ENCODE measurements at places on chromosomes 4 and X.

DNA sequence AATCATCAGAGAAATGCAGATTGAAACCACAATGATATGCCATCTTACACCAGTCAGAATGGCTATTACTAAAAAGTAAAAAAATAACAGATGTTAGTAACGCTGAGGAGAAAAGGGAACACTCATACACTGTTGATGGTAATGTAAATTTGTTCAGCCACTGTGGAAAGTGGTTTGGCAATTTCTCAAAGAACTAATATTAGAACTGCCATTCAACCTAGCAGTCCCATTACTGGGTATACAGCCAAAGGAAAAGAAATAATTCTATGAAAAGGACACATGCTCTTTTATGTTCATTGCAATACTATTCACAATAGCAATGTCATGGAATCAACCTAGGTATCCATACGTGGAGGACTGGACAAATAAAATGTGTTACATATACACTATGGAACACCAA lies 566.3 kb downstream of the STPG2 start:
- no peak for DNase-seq

DNA sequence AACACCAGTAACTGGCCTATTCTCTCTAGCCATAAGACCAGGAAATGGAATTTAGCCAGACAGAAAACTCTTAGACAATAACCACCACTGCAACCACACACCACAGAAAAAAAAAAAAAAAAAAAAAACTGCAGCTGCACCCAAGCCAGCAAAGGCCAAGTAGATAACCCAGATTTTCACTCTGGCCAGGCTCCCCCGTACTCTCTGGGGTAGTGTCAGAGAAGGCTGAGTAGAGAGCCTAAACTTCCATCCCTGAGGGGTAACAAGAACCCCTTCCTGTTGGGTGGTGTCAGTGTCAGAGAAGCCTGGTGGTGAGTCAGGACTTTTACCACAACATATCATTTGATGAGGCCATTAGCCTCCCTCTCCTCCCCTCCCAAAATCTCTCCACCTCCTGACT lies 5.6 kb upstream of the DLG3 start:
- no peak for DNase-seq

- DNase-seq: no peak
Measured at GRCh38 chr4:151257704-151258103, 19.3 kb upstream of the PRSS48 start.

- DNase-seq: no peak
Measured at GRCh38 chrX:37776987-37777325, 2.9 kb upstream of the CYBB start.

GRCh38 chr4:40448875-40449274 lies 113.7 kb downstream of the CHRNA9 start:
- no peak for DNase-seq

DNA sequence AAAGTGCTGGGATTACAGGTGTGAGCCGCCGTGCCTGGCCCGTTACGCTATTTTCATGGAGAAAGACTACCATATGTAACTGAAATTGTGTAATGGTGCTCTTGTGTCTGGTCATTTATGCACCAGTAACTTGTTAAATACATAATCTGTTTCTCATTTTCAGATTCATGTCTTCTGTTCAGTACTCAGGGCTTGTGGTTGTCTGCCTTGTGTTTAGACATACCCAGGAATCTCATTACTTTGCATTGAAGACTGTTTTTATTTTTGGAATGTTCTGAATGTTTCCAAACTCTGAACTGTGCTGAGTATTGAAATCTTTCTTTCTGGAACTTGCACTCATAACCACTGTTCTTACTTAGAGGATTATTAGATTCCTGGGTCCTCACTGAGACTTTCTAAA lies 52.8 kb downstream of the PDLIM5 start:
- no peak for DNase-seq

DNA sequence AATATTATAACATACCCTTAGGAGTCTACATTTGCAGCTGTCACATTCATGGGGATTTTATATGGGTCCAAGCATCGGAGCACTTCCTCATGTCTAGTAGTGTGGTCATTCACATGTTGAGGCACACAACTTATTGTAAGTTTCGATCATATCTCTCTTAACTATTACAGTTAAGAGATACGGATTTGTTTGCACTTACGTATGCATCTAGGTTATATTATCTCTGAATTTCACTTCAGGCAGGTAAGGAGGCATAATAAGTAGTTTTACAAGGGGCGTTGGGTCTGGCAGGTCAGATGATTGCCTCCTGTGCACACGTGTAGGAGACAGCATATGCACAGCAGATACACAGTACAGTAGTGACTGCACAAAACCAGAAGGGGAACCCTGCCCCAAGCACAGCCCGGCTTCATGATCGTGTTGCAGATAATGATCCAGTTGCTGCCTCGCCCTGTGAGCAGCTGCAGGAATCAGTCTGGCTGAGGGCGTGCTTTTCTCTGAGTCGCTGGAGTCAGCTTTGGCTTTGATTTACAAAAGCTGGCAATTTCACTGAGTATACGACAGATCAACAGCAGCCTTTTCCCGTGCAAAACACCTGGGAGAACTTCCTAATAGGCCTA lies 302.9 kb upstream of the GATB start:
- no peak for DNase-seq

- DNase-seq: no peak
Measured at GRCh38 chr4:73011629-73011985, 57.9 kb downstream of the COX18 start.

DNA sequence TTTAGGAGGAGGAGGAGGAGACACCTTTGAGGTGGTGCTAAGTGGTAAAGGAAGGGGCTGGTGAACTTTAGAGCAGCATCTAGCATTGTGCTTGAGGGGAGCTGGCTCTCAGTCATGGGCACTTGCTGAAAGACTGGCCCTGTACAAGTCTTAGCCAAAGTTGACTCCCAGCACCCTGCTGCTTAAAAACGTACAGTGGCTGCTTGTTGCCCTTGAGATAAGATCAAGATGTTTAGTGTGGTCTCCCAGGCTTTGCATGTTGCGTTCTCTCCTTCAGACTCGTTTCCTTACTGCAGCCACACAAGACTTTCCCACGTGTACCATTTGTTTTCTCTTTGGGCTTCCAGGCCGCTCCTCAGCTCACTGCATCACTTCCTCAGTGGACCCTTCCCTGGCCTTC lies 1.8 kb downstream of the MED28 start:
- no peak for DNase-seq

- no peak for DNase-seq
Measured at GRCh38 chr4:140691369-140691768, 64.8 kb downstream of the TBC1D9 start.

DNA sequence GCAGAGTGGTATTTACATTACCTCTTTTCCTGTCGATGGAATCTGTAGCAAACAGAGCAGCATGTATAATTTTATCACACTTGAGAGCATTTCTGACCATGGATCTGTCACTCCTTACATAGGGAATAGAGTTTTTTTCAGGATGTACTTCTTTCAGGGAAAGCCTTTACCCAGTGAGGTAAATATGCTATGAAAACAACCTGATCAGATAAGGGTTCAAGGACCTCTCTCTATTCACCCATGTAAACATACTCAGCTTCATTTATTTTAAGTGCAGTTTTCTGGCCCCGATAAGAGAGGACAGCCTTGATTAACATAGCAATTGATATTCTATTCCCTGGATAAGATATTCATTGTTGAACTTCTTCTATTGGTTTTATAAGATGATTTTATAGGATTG lies 87.3 kb upstream of the ESX1 start:
- DNase-seq: no peak

- no peak for DNase-seq
Measured at GRCh38 chrX:153830640-153831428, 490 bp upstream of the PDZD4 start.

- no peak for DNase-seq
Measured at GRCh38 chr4:139858436-139859205, 193.0 kb downstream of the MGST2 start.

DNA sequence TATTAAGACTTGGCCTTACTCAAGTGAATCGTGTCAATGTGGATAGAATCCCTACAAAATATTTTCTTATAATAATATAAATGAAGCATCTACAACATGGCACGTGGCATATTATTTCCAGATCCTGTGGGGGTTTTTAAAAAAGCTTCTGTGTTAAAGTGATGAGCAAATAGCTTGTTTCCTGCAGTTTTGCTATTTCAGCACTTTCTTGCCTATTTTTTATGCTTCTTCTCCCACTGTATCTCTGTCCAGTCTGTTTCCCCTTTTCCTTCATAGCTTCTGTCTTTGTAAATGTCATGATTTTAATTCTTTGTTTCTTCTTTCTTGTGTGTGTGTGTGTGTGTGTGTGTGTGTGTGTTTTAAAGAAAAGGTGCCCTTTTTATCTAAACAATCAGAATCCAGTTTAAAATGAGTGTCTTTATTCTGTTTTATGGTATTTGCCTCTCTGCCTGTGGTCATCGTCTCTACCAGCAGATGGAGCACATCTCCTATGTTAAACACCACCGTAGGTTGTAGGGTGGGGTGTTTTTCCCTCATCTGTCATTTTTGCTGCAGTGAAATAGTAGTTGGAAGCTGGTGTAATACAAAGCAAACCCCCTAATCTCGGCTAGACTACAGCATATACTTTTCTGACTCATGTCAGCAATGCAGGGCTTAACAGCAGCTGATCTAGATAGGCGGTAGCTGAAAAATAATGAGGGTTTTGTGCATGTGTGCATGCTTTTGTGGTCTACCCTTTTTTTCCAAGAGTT lies 33.1 kb downstream of the FTHL17 start:
- DNase-seq: no peak

DNA sequence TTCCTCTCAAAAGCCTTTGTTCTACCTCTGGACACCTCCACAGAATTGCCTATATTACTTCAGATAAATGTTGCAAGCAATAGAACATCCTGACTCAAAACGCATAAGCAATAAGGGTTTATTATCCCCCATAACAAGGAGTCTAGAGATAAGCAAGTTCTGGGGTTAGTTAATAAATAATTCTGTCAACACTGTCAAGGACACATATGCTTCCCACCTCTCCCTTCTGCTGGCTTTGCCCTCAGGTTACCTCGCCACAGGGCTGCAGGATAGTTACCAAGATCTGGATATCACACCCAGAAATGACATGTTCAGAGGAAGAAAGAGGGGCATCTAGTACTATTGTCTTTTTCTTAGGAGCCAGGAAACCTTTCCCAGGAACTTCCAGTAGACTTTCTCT lies 14.0 kb upstream of the DUSP21 start:
- no peak for DNase-seq

DNA sequence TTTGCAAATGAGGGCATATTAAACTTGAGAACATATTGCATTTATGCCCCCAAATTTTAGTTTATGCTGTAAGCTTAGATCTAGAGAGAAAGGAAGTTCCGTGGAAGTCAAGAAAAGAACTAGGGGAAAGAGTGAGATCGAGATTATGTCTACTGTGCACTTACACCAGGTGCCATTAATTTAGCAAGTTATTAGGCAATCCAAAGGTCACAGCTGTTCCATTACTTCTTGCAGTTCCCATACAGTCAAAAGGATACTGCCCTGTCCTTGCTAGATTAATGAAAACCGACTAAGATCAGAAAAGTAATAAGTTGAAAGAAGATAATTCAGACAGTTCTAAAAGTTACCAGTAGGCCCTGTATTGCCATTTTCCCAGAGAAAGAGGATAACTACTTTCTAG lies 49.3 kb upstream of the SLC7A11 start:
- no peak for DNase-seq

DNA sequence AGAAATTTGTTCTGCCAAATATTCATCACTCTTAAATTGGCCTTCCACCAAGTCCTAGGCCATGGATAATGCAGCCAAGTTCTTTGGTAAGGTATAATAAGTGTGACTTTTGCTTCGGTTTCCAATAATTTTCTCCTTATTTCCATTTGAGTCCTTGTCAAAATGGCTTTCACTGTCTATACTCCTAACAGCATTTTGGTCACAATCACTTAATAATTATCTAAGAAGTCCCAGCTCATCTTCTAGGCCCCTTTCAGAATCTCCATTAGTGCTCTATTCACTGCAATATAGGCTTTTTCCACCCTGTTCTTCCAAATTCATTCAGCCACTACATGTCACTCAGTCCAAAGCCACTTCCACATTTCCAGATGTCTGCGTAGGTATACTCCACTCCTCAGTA lies 51.0 kb upstream of the SPIN4 start:
- DNase-seq: no peak

- no peak for DNase-seq
Measured at GRCh38 chrX:86724277-86724676, 576.0 kb downstream of the DACH2 start.

DNA sequence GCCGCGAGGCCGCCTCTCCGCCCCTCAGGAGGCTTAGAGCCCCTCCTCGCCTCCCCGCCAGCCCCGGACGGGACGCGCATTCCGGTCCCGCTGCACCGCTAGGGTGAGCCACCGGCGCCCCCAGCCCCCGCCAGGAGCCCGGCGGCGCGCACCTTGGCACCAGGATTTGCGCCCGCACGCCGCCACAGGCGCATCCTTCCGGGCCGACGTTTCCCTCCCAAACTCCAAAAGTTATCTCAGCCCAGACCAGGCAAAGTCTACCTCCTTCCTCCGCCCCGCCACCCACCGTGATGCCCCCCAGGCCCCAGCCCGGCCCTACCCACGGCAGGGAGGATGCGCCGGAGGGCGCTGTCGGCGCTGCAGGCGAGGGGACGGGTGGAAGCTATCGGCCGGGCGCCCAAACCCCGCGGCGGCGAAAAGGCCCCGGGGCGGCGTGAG lies 538 bp downstream of the SCML2 start:
- DNase-seq: no peak

- no peak for DNase-seq
Measured at GRCh38 chrX:80765220-80765625, 44.5 kb downstream of the BRWD3 start.

GRCh38 chr4:39933671-39934590 lies 43.8 kb downstream of the PDS5A start:
- no peak for DNase-seq

GRCh38 chr4:168673476-168673875 lies 176.6 kb downstream of the PALLD start:
- DNase-seq: no peak

- DNase-seq: no peak
Measured at GRCh38 chr4:184536881-184537248, 62.5 kb upstream of the IRF2 start.
